ENCODE measurements at places on chromosomes 5 and 9.
A peak's percentile ranks its signal among the peaks of the same experiment; 100 is the strongest.

DNA sequence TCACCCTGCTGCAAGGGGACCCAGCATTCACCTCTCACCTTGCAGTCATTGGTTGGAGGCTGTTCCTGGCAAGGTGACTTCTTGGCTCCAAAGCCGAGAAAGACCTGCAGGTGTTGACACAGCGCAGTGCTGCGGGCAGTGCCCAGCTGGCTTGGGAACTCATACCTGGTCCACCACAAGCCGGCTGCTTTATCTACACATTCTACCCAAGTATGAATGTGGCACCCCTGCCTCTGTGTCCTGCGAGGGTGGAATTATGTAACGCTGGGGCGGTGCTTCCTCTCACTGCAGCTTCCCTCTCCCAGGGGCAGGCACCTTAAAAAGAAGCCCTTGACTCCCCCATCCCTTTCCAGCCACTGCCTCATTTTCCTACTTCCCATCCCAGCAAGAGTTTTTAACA lies 2.5 kb upstream of the ZMYND19 start:
- no peak for DNase-seq

GRCh38 chr5:107466233-107466769 lies 204.4 kb downstream of the EFNA5 start:
- peak; percentile 80 for DNase-seq

DNA sequence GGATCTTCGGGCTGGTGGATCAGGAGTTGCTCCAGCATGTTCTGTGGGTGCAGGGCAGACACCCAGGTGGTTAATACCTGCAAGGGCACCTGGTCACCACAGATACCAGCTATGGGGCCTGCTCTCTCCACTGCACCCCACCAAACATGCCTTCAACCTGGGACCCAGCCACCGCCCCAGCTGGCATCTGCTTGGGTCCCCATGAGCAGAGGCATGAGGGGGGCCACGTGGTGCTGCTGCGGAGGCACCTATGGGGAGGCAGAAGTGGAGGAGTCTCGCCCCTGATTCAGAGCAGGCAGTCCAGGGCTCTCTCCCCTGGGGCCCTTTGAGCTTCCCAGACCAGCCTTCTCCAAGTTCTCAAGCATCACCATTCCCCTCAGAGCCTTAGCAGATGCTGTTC lies 2.9 kb downstream of the AK8 start:
- no peak for DNase-seq

GRCh38 chr9:92798358-92798757 lies 33.7 kb upstream of the BICD2 start:
- no peak for DNase-seq

DNA sequence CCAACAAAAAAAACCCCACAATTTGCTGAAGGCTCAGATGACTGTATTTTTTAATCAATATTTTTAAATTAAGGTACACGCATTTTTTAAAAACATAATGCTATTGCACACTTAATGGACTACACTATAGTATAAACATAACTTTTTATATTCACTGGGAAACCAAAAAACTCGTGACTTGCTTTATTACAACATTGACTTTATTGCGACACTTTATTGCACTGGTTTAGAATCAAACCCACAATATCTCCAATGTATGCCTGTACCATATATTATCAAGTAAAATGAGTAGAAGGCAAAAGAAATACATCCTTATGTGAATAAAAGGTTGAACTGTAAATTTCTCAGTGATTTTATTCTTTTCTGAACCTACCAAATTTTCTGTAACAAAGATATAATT lies 53.7 kb downstream of the RICTOR start:
- DNase-seq = no peak

- no peak for DNase-seq
Measured at GRCh38 chr9:127113191-127113972, 9.1 kb downstream of the ANGPTL2 start.
